ENCODE measurements at places on chromosomes 2 and 18.

DNA sequence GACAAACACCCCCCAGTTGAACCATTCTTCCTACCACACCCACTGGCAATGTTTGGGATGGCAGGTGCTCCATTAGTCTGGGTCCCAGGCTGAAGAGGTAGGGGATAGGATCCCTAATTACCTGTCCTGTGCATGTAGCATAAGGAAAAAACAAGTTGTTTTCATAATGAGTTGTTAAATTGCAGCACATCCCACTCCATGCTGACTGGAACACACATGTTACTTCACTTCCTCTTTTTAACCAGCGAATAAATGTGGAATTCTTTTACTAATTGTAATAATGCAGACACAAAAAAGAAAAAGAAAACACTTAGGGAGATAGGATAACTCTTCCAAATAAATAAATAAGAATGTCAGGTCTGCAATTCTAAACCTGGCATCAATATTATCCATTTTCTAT lies 11.8 kb upstream of the CBLN2 start:
- DNase-seq, result no peak

- DNase-seq, result no peak
Observed at GRCh38 chr18:38244480-38244879, 678.9 kb upstream of the CELF4 start.

- DNase-seq, result no peak
Observed at GRCh38 chr2:127320067-127320466, 26.1 kb upstream of the ERCC3 start.

GRCh38 chr2:150309311-150310080 lies 178.0 kb downstream of the RND3 start:
- no peak for DNase-seq

GRCh38 chr2:168583710-168584521 lies 127.8 kb downstream of the CERS6 start:
- no peak for DNase-seq

DNA sequence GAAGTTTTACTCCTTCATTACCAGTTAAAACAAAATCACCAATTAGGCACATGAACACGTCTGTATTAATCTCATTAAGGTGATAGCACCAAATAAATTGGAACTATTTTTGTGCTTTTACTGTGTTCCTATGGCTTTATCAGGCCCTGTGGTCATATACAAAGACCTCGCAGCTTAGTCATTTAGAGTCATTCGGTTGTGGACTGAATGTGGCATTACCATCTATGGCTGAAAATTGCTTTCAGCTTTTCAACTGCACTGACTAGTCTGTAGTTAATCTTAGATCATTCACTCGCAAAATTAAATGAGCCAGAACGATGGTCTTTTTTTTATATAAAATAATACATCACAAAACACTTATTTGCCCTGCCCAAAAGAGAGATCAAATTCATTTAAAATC lies 601.7 kb downstream of the NR4A2 start:
- DNase-seq, result no peak

DNA sequence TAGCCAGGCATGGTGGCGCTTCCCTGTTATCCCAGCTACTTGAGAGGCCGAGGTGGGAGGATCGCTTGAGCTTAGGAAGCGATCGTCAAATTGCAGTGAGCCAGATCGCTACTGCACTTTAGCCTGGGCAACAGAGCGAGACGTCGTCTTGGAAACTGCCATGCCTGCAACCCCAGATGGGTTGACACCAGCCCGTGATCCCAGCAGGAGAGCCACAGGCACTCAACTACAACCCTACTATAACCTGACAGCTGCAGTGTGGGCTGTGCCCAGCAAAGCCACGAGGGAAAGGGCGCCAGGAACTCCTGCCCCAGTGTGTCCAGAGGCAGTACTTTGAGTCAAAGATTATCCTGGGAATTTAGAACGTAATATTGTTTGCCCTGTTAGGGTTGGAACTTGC lies 85.6 kb downstream of the SS18 start:
- DNase-seq, result no peak

DNA sequence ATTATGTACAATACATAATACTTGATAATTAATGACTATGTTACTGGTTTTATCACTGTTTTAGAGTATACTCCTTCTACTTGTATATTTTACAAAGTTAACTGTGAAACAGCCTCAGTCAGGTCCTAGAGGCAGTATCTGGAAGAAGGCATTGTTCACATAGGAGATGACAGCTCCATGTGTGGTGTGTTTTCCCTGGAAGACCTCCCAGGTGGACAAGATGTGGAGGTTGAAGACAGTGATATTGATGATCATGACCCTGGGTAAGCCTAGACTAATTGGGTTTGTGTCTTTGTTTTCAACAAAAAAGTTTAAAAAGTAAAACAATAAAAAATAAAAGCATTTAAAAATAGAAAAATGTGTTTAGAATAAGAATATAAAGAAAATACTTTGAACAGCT lies 96.4 kb downstream of the TRIB2 start:
- no peak for DNase-seq

- DNase-seq, result no peak
Observed at GRCh38 chr2:208798698-208799097, 392.1 kb downstream of the PTH2R start.

GRCh38 chr18:56900195-56901094 lies 246.4 kb upstream of the BOD1L2 start:
- no peak for DNase-seq

GRCh38 chr2:53778536-53779162 lies 8.1 kb downstream of the ASB3 start:
- no peak for DNase-seq

DNA sequence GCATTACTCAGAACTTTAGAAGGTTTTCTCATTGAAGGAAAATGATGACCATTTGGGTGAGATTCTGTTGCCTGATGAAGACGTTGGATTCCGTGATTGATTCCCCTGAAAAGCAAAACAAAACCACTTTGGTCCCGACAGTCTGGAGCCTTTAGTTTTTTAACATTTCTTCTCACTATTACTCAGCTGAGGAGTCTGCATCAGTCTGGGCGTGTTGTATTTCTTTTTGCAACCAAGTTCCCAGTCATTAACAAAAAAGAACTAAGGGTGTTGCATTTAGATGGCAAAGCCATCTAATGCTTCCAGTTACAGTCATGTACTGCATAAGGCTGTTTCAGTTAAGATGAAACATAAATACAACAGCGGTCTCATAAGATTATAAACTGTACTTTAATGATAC lies 343.1 kb upstream of the CDH2 start:
- DNase-seq, result no peak

DNA sequence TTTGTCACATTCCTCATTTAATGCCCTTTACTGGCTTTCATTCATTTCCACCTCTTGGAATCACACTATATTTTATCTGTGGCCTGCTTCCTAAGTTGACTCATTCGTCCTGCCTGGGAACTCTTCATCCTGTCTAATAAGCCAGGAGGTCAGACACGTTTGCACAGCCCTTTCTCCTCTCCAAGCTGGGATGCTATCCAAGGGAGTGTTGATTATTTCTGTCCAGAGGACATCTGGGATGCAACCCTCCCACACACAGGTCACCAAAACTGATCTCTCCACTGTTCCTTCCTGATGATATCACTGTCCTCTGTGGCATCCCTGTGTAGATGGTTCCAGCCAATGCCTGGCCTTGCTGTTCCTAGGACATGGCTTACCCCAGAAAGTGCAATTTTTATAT lies 79.8 kb upstream of the NOSTRIN start:
- DNase-seq, result no peak

GRCh38 chr2:101802329-101802728 lies 104.8 kb downstream of the MAP4K4 start:
- DNase-seq, result no peak

DNA sequence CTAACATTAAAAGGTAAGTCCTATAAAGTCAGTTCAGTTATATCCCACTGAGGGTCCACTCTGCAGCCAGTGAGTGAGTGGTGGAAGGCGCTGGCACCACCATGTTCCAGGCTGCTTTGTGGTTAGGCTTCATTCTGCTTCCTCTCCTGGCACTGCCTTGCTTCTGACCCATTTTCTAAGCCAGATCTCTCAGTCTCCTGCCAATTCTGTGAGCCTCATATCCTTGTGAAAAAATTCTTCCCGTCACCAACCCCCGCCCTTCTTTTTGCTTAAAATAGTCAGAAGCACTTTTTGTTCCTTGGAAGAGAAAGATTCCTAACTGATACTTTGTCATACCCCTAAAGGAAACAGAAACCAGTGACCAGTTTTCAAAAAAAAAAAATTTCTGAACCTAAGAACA lies 139.8 kb upstream of the NCK2 start:
- no peak for DNase-seq

DNA sequence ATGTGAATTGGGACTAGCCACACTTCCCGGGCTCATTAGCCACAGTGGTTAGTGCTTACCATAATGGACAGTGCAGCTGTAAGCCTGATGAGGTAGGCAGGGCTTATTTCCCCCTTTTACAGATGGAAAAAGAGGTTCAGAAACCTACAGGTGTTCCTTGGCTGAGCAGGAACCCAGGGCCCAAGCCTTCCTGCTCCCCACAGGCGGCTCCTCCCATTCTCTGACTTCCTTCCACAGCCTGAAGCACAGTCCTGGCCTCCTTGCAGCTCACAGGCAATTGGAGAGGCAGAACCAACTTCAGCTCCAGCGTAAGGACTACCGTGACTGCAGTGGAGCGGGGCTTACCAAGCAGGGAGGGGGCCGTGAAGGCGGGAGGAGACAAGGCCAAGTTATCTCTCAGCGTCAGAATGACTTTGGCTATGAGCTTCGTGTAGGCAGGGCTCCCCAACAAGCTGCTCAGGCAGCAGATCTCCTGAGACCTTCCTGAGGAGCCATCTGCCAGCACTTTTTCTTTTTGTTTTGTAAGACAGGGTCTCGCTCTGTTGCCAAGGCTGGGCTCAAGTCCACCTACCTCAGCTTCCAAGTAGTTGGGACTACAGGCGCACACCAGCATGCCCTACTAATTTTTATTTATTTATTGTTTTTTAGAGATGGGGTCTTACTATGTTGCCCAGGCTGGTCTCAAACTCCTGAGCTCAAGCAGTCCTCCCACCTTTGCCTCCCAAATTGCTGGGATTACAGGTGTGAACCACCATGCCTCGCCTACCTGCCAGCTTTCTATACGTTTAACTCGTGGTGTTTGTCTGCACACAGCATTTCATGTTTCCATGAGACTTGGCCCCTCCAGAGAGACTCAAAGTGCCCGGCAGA lies 34.2 kb upstream of the NT5DC4 start:
- no peak for DNase-seq

- DNase-seq, result peak; percentile 36
Observed at GRCh38 chr2:190069936-190070696, 7.6 kb upstream of the MSTN start.

- DNase-seq, result peak; percentile 17
Observed at GRCh38 chr2:174729797-174730697, 34.2 kb downstream of the CHRNA1 start.

DNA sequence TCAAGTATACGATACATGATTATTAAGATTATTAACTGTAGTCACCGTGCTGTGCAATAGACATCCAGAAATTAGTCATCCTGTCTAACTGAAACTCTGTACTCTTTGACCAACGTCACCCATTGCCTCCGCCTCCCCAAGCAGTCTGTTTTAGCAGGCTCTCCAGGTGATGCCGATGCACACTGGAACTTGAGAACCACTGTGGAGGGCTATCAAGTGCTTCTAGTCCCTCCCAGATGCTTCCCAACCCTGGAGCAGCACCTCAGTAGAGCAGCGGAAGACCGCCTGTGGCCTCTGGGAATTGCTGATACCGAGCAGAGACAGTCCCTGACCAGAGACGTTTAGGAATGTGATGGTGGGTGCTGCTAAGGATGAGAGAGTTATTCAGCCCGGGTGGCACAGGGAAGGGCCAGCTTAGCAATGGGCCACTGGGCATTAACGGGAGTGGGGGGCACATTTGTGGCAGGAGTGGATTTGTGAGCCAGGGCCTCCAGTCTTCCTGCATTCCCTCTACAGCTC lies 50.7 kb downstream of the LIPG start:
- DNase-seq, result no peak

- DNase-seq, result no peak
Observed at GRCh38 chr18:76953583-76954233, 131.4 kb downstream of the ZNF236 start.

- no peak for DNase-seq
Observed at GRCh38 chr2:150885774-150886386, 375.8 kb downstream of the RBM43 start.

- peak; percentile 86 for DNase-seq
Observed at GRCh38 chr2:96146153-96146880, 1.1 kb upstream of the DUSP2 start.

DNA sequence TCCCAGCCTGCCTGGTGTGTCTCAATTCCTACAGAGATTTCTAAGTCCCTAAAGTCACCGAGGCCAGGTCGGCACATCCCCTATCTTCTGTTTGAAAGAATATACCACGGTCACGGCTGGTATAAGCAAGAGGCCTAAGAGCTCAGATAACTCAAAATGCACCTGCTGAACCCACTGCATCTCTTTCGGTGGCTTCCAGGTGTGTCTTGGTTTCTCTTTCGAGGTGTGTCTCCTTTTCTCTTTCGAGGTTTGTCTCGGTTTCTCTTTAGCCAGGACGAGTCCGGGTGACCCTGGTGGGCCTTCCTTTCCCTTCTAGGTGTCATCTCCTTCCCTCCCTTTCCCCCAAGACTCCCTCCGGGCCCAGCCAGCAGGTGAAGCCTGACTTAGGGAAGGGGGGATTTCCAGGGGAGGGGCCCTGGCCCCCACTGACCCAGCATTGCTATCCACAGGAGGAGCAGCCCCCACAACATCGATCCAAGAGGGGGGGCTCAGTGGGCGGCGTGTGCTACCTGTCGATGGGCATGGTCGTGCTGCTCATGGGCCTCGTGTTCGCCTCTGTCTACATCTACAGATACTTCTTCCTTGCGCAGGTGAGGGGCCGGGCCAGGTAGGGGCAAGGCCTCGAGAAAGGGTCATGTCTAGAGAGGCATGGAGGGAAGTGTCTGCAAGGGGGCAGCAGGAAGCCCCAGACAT lies 8.4 kb downstream of the ITM2C start:
- DNase-seq, result no peak

GRCh38 chr2:225662101-225662500 lies 262.6 kb downstream of the NYAP2 start:
- no peak for DNase-seq

GRCh38 chr2:232714969-232715368 lies 17.8 kb downstream of the GIGYF2 start:
- DNase-seq, result no peak

DNA sequence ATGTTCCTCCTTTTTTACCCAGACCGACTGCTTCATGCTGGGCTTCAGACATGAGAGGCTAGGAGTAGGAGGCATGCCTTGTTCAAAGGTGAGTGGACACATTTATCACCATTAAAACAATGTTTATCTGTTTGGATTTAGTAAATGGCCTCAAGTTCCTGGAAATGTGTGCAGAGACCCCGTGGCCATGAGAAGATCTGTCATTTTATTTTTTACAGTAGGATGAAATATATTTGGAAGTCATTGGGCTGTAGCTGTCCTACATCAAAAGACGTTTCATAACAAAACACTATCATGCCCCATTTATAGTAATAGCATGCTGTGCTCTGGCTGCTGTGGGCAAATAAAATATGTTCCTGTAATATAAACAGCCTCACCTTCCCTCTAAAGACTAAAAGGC lies 403.9 kb upstream of the TNP1 start:
- no peak for DNase-seq

DNA sequence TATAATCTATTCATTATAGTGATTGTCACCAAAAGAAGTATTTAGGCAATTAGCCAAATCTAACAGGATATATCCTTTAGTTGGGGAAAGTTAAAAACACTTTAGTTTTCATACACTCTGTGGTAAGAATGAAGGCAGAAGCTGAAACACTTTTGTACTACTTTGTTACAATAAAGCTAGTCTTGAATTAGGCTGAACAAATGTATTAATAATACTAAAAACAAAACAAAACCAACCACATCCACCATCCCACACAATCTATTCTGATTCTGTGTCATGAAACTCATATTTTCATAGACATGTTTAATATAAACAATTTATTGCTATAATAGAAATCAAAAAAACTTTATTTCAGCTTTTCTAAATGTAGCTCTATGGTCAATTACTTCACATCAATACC lies 508.8 kb downstream of the ZEB2 start:
- no peak for DNase-seq
